ENCODE measurements at places on chromosomes 12 and 14.

DNA sequence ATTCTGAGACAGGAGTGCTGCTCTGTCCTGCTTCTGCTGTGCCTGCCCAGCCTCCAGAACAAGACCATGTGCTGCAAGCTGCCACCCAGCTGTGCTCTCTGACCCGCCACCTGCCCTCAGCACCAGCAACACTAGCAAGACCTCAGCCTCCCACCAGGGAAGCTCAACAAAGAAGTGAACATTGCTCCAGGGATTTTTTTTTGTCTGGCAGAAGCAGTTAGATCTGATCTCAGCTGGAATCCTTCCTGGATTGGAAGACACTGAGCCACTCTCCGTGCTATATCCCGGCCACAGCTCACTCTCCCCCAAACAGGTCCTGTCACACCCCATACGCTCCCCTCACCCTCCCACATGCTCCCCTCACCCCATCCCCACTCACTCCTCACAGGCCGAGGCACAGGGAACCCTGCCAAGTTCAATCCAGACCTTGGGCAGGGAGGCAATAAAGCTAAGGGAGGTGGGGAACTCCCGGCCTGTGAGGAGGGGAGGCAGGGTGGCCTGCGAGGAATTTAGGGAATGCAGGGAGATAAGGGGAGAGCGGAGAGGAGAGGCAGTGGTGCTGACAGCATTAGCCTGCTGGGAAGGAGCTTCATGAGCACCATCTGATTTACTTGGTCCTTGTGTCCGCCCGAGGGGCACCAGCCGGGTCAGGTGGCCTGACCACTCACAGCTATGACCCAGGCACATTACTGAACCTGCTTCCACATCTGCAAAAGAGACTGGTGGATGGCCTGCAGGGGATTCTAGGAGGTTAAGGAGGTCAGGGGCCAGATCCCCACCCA lies 29.7 kb downstream of the CCDC85C start:
- no peak for DNase-seq

DNA sequence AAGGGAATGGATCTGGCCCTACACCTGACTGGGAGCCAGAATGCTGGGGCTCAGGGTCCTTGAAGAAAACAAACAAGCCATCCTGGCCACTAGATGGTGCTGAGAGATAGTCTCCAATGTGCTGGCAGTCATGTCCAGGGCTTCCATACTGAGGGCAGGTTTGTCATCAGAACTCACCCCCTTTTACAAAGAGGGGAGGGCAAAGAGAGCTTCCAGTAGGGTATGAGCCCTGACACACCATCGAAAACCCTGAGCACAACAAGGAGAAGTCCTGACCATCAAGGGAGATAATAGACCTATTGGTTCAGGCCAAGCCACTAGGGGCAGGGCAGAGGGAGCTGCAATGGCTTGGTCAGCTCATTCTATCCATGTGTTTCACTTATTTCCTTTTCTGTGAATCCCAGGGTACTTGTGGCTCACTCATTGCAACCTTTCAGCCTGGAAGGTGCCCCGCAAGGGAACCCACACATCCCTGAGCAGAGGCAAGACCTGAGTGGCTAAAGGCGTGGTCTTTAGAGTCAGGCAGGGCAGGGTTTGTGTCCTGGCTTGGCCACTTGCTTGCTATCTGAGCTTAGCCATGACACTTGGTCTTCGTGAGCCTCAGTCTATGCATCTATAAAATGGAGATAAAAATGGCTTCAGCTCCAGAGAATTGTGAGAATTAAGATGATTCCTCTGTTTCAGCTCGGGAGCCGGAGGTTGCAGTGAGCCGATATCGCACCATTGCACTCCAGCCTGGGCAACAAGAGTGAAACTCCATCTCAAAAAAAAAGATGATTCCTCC lies 6.2 kb upstream of the PLEKHH1 start:
- DNase-seq, result peak; percentile 54

- peak; percentile 70 for DNase-seq
These were observed 17.3 kb upstream of the STAC3 start for GRCh38 chr12:57268264-57268663.

DNA sequence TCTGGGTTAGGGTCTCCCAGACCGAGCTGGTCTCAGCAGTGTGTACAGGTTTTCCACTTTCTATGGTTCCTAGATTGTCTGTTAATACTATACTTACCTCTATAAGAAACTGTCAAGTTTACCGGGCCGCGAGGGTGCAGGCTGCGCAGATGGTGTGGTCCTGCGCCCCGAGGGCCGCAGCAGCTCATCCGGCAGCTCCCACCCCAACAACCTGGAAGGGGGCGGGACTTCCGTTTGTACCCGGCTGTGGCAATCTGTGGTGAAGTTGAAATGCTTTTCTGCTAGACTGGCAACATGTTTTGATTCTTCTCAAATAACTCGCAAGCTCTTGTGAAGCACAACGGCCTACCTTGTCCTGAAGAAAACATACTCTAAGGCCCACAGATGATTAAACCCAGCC lies at the start of gene CLEC9A:
Gene CLEC9A (plus strand): TSS at position 237 of the 400 bp plus-strand sequence. CDS start 22,006 bp downstream, outside the sequence.
- no peak for DNase-seq

GRCh38 chr12:78746001-78746400 lies 118.6 kb upstream of the SYT1 start:
- no peak for DNase-seq

DNA sequence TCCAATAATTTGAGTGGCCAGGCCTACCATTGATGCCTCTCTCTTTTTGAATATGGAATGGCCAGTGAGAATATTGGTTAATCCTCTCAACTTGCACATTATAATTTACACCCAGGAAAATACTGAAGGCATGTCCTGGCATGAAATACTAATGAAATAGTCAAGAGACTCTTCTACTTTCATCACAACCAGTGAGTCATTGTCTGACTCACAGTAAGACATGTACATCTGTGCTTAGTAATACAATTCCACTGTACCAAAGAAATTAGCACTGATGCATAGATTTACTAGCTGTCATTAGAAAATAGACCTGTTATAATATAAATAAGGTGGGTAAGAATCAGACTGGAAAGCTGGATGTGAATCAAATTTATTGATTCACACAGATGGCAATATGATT lies 31.6 kb downstream of the KCNC2 start:
- DNase-seq, result no peak

DNA sequence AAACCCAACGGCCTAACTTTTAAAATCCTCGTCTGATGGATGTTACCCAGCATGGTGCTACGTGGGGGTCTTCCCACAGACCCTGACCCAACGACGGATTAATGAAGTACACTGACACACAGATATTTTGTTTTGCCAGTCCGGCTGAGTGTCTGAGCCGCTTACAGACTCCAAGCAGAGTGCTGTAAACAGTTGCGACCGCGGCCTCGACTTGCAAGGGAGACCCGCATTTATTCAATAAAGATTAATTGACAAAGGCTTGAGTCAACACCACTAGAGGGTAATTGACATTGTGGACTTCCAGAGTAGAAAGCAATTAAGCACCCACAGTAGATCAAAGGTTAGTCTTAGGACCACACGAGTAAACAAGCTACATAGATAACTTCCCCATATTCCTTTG lies 1042.4 kb downstream of the AACS start:
- no peak for DNase-seq

GRCh38 chr12:63826006-63826585 lies 18.4 kb upstream of the SRGAP1 start:
- DNase-seq, result no peak

- no peak for DNase-seq
These were observed 725.9 kb upstream of the MDGA2 start for GRCh38 chr14:48401321-48401720.

DNA sequence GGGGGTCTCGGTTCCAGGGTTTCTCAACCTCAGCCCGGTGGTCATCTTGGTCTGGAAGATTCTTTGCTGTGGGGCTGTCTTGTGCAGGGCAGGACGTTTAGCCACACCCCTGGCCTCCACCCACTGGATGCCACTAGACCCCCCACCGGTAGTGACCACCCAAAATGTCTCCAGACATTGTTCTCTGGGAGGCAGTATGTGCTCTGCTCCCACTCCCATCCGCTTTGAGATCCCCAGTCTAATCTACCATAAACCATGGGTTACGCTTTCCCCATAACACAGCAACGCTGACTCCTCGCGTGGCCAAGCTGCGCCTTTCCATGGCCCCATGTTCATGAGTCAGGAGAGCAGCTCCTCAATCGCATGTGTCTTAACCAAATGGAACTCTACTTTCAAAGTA lies 155.8 kb downstream of the RIMBP2 start:
- no peak for DNase-seq

DNA sequence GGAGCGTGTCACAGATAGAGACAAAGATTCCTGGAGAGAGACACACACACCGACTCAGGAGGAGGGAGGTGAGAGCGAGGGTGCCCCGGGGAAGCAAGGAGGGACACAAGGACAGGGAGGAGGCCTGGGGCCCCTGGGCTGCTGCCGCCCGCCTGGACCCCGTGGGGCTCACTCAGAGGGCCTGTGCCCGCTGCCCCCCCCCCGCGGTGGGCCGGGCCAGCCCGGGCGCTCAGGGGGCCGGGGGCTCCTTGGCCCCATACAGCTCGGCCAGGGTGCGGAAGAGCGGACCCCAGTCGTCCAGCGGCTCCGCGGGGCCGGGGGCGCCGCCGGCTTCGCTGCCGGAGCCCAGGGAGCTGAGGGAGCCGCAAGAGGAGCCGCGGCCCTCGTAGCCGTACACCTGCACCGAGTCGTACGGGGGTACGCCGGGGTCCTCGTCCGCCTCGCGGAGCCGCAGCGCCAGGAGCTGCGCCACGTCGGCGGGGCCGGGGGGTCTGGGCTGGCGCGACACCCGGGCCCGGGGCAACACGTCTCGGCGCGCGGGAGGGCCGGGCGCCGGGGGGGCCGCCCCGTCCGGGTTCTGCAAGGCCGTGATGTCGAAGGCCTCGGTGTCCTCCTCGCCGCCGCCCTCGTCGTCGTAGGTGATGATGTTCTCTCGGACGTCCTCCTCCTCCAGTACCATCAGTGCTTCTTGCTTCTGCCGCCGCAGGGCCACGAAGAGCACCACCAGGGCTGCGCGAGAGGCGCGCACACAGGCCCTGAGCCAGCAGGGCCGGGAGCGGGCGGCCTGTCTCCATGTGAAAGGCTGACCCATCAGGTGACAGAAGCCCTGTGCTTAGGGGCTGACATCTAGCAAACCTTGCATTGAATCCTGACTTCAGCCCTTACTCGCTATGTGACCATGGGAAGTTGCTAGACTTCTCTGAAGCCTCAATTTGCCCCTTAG lies 6.0 kb downstream of the PSMB11 start:
- no peak for DNase-seq

All from activated T-cell treated with anti-CD3 and anti-CD28 coated beads, Interleukin-2, amount 50 U/mL, for 48 hours (primary cell).